ENCODE measurements at places on chromosomes 3 and 15. TPM values are rescaled to one million over a fixed set of nuclear protein-coding genes. Genes with fewer than 3 reads are reported as not detected.

The RARB gene
- total RNA-seq, result 0.46 TPM

DNA sequence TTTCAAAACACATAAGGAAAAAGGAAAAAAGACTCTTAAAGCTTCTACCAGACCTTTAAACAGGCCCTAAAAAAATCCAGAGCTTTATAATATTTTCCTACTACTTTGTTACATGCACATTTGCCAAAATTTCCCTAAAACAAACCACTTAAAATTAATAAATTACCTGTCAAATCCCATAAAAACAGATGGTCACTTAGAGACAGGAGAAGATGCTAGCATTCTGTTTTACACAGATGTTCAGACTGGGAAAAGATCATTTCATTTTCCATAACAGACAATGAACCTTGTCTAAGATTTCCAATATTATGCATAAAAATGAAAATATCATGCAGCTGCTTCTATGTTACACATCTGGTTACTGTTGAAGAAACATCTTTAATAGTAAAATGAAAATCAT is 66.6 kb downstream of the SUCLG2 start:
- no peaks in the 10 kb centered on the region for H3K27me3 ChIP-seq
- no peaks in the 10 kb centered on the region for H3K36me3 ChIP-seq
- no peak overlapping the region for H3K27ac ChIP-seq
- no peak overlapping the region for H3K4me3 ChIP-seq
- no peaks in the 10 kb centered on the region for H3K4me1 ChIP-seq

DNA sequence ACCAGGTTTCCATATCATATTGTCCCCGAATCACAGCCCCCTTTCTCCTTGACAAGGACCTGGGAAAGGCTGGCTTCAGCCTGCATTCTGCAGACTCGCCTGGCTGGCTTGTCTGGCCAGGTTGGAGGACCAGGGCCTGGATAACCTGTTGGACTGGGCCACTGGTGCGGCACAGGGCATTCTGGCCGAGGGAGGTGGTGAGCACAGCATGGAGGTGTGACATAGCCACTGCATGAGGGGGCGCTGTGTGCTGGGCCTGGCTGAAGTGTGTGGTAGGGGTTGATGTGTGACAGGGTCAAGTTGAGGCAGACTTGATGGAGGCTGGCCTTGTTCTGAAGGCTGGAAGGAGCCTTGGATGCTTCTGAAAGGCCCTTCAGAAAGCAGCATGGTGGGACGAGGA is 2.9 kb downstream of the ESYT3 start:
- no peak overlapping the region for H3K27ac ChIP-seq
- H3K4me1 ChIP-seq, result peaks cover 36% of the 10 kb centered on the region
- H3K36me3 ChIP-seq, result no peaks in the 10 kb centered on the region

- no peak overlapping the region for H3K4me3 ChIP-seq
- no peak for DNase-seq
- no peaks in the 10 kb centered on the region for H3K36me3 ChIP-seq
- no peak overlapping the region for H3K27ac ChIP-seq
- H3K27me3 ChIP-seq, result no peaks in the 10 kb centered on the region
These were observed 447.4 kb upstream of the PROK2 start for GRCh38 chr3:72232331-72232730.

The DLEC1 gene
- total RNA-seq, result not detected

The MCTP2 gene
- total RNA-seq, result 0.13 TPM

GRCh38 chr15:85810075-85810474 is 15.3 kb upstream of the KLHL25 start:
- H3K36me3 ChIP-seq, result no peaks in the 10 kb centered on the region
- DNase-seq, result no peak
- H3K4me1 ChIP-seq, result peaks cover 3% of the 10 kb centered on the region
- no peaks in the 10 kb centered on the region for H3K27me3 ChIP-seq
- no peak overlapping the region for H3K27ac ChIP-seq

DNA sequence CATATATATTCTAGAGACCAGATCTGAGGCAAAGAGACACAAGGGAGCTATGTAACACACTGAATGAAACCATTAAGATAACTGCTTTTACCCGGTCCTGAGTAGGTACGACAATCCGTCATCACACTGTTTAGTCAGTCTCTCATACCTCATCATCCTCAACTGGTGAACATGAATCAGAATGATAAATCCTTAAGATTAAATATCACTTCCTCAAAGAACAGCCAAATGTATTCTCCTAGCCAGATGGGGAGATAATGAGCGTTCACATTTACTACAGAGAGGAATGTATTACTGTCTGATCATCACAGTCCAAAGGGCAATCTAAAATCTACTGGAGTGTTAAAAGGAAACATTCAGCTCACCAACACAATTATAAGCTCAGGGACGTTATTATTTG is 319.4 kb upstream of the STAC start:
- DNase-seq, result no peak
- H3K27ac ChIP-seq, result no peak overlapping the region
- no peaks in the 10 kb centered on the region for H3K27me3 ChIP-seq
- H3K36me3 ChIP-seq, result no peaks in the 10 kb centered on the region
- no peak overlapping the region for H3K4me3 ChIP-seq

The DUOXA2 gene
- total RNA-seq, result not detected

The NTRK3 gene
- 10.3 TPM for total RNA-seq

GRCh38 chr3:65578861-65579260 is 459.9 kb downstream of the MAGI1 start:
- H3K36me3 ChIP-seq, result no peaks in the 10 kb centered on the region
- H3K4me1 ChIP-seq, result peaks cover 12% of the 10 kb centered on the region
- no peak for DNase-seq
- no peak overlapping the region for H3K27ac ChIP-seq
- H3K4me3 ChIP-seq, result no peak overlapping the region
- no peaks in the 10 kb centered on the region for H3K27me3 ChIP-seq

GRCh38 chr3:171172070-171172469 is 145.6 kb upstream of the SLC2A2 start:
- H3K27me3 ChIP-seq, result no peaks in the 10 kb centered on the region
- DNase-seq, result peak; percentile 21
- no peaks in the 10 kb centered on the region for H3K36me3 ChIP-seq

DNA sequence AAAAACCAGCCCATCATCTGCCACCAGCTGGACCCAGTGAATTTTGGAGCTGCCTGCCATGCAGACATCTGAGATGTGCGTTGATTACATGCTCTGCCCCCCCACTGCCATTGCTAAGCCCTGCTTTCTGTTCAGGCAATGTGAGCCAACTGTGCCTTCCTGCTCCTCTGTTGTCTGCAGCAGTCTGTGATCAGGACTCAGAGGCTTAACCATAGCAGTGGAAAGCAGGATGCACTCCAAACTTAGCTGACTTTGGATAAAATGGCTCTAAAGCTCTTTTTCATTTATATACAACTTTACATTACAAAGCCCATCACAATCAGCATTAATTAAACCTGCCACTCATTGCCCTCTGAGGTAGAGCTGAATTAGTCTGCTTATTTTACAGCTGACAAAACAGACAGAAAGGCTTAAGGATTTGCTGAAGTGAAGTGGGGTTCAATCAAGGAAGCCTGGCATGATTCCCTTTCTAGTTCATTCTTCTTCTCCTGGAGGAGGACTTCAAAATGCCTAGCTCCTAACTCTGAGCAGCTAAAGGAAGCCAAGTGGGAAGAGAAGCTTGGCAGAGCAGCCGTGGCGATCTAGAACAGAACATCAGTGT is 15.7 kb upstream of the RPS27L start:
- DNase-seq, result peak; percentile 72
- H3K4me1 ChIP-seq, result peaks cover 10% of the 10 kb centered on the region
- no peaks in the 10 kb centered on the region for H3K27me3 ChIP-seq
- no peak overlapping the region for H3K4me3 ChIP-seq
- H3K36me3 ChIP-seq, result no peaks in the 10 kb centered on the region

DNA sequence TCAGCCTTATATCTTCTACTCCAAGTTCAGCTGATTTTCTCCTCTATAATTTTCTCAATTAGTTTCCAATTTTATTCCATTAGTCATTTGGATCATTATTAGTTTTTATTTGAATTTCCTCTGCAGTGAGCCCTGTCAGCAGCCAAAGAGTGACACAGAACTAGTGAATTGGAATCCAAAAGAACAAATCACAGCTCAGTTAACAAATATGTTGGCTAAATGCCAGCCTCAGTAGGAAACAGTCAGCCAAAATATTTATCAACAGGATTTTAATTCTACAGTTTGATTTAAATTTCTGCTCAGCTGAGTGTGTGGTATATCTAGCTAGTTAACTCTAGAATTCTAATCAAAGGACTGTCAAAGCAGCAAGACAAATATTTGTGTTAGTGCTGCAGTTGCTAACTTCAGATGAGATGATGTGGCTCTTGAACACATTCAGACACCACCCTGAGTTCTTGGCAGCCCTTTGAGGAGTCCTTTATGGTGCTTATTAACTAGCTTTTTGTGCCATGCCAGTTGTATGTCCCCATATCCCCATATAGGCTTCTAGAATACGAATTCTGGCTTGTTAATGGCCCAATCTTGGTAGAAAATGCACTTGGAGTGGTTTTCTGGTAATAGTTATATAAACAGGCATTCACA is 194.5 kb downstream of the CPNE4 start:
- H3K27ac ChIP-seq, result no peak overlapping the region
- no peak overlapping the region for H3K4me3 ChIP-seq
- H3K4me1 ChIP-seq, result no peaks in the 10 kb centered on the region
- H3K27me3 ChIP-seq, result no peaks in the 10 kb centered on the region
- no peaks in the 10 kb centered on the region for H3K36me3 ChIP-seq

The KCNAB1 gene
- total RNA-seq, result not detected

DNA sequence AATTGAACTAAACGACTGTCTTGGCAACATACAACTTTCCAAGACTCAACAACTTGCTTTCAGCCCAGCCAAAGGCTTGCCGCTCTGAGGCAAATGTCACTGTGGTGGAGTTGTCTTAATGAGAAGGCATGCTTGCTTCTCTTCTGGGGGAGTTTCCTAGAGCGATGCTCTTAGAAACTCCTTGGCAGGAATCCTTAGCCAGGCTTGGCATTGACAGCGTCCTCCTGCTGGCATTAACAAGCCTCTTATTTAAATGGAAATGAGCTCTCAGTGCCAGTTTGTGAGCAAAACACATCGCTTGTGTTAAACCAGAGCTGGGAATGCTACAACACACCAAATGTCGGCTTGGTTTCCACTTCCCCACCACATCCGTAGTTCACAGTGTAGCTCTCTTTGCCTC is 265.5 kb upstream of the TPRG1 start:
- no peak for DNase-seq
- no peak overlapping the region for H3K27ac ChIP-seq
- H3K4me3 ChIP-seq, result no peak overlapping the region
- no peaks in the 10 kb centered on the region for H3K4me1 ChIP-seq

DNA sequence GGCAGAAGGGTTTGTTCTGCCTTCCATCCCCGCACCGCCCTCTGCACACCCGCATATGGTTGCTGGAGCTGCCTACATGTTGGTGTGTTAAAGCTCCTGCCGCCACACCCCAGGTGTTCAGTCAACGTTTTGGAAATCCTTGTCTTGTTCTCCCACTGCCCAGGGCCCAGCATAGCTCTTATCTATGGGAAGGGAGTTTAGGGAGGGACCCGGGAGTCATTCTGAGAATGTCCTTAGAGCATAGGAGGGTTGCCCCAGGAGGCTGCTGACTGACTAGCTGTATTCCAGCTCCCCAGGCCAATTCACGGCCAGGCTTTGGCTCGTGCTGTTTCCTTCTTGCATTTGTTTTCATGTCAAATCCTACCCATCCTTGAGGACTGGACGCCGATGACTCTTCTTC is 46.8 kb downstream of the MAGEF1 start:
- H3K4me1 ChIP-seq, result peaks cover 16% of the 10 kb centered on the region
- DNase-seq, result no peak
- H3K27ac ChIP-seq, result no peak overlapping the region
- no peak overlapping the region for H3K4me3 ChIP-seq
- no peaks in the 10 kb centered on the region for H3K36me3 ChIP-seq

The PLCL2 gene
- total RNA-seq, result 1.4 TPM

DNA sequence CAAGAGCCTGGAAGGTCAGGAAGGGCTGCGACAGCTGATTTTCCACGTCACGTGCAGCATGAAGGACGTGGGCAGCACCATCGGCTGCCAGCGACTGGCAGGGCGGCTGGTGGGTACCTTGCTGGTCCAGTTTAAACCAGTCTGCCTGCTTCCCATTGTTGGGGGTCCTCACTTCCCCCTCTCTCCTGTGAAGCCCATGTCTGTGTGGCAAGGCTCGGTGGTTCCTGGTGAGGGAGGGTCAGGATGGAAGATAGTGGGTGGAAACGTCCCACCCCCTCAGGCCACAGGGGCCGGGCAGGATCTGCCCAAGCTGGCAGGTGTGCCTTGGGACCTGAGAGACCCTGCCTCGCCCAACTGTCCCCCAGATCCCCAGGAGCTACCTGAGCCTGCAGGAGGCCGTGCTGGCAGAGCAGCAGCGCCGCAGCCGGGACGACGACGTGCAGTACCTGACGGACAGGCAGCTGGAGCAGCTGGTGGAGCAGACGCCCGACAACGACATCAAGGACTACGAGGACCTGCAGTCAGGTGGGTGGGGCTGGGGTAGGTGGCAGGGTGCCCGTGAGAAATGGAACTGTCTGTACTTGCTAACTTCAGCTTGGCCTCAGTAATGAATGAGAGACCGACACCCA is 108.2 kb downstream of the LRRK1 start:
- H3K36me3 ChIP-seq, result no peaks in the 10 kb centered on the region
- no peak overlapping the region for H3K4me3 ChIP-seq
- no peaks in the 10 kb centered on the region for H3K27me3 ChIP-seq
- DNase-seq, result no peak
- H3K4me1 ChIP-seq, result peaks cover 5% of the 10 kb centered on the region

DNA sequence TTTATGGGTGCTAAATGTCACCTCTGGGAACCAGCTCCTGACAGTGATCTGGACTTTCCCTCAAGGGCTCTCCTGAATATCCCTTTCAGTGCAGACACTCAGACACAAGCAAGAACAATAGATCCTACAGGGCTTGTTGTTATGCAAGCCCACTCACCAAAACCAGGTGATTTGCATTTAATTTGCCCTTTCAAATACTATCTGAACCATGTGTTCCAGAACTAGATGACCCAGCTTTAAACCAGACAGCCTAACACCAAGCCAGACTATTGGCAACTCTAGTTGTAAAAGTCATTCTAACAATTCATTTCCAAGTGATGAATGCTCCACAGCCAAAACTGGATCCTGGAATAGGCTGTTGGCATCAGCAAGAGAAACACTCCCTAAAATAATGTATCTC is 5.6 kb upstream of the ATP8B4 start:
- H3K36me3 ChIP-seq, result no peaks in the 10 kb centered on the region
- no peak overlapping the region for H3K27ac ChIP-seq
- no peaks in the 10 kb centered on the region for H3K4me1 ChIP-seq

The NLGN1 gene
- total RNA-seq, result 15.6 TPM

DNA sequence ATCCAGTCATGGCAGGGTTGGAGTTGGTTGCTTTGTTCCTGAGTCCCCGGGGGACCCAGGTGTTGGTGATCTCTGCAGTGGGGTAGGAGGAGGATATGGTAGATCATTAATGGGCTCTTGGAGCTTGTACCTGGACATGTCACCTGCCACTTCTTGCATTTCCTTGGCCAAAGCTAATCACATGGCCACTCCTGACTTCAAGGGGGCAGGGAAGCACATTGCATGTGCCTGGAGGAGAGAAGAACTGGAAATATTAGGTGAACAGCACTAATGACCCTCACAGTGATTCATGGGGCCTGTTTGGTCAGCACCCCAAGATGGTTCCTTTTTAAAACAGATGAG is 87.1 kb upstream of the MYZAP start:
- DNase-seq, result no peak
- H3K36me3 ChIP-seq, result no peaks in the 10 kb centered on the region
- no peak overlapping the region for H3K27ac ChIP-seq
- no peak overlapping the region for H3K4me3 ChIP-seq
- H3K27me3 ChIP-seq, result no peaks in the 10 kb centered on the region

The CHRM5 gene
- total RNA-seq, result not detected

The HIGD2B gene
- not detected for total RNA-seq

GRCh38 chr3:17823036-17823435 is 80.6 kb upstream of the TBC1D5 start:
- no peaks in the 10 kb centered on the region for H3K36me3 ChIP-seq
- no peak overlapping the region for H3K4me3 ChIP-seq
- H3K4me1 ChIP-seq, result peaks cover 12% of the 10 kb centered on the region
- no peak overlapping the region for H3K27ac ChIP-seq

The LRRIQ4 gene
- total RNA-seq, result 0.20 TPM

The PRICKLE2 gene
- total RNA-seq, result 0.23 TPM

Measured in SJCRH30 (cell line).